Sigmoid colon (tissue), 7 donors: ENCODE measurements at places on chromosomes 3 and 15. TPM values are rescaled to one million over a fixed set of nuclear protein-coding genes. Genes with fewer than 3 reads are reported as not detected.

DNA sequence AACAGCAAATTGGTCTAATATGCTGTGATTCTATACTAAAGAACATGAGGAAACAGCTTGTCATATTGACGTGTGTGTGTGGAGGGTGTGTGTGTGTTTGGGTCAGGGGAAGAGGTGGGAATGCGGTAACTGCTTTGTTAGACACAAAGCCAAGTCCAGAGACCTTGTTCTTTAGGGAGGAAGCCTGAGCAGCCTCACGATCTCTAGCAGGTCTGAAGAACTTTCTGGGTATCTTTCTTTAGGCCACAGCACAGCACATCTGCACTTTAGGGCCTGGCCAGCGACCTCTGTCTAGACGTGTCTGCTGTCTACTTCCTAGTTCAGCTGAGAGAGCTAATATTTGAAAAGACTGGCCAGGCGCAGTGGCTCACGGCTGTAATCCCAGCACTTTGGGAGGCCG, 220.0 kb upstream of the TPRG1 start:
- H3K27ac ChIP-seq, result peak overlapping the region; percentile 92
- no peaks in the 10 kb centered on the region for H3K36me3 ChIP-seq
- no peak overlapping the region for H3K4me3 ChIP-seq
- peaks cover 58% of the 10 kb centered on the region for H3K4me1 ChIP-seq

The EPHB1 gene
- 2.5 TPM for total RNA-seq

The GCHFR gene
- total RNA-seq, result 20.9 TPM

DNA sequence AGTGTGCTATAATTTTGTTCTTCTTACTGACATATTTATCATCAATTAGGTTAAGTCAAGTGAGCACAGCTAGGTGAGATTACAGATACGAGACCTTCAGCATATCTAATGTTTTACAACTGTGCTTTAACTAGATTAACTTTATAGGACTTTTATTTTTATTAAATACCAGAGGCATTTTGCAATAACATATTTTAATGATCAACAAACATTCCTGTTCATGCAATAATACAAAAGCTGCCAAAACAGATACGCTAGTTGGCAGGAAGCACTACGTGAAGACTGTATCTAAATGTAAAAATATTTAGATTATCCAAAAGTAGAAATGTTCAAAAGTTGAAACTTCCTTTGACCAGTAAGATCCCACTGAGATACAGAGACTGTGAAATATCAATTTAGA, 139.1 kb downstream of the CBLB start:
- H3K4me1 ChIP-seq, result no peaks in the 10 kb centered on the region
- no peaks in the 10 kb centered on the region for H3K36me3 ChIP-seq
- H3K4me3 ChIP-seq, result no peak overlapping the region
- DNase-seq, result no peak
- no peaks in the 10 kb centered on the region for H3K27me3 ChIP-seq

The KCNMB2 gene
- total RNA-seq, result 1.3 TPM

DNA sequence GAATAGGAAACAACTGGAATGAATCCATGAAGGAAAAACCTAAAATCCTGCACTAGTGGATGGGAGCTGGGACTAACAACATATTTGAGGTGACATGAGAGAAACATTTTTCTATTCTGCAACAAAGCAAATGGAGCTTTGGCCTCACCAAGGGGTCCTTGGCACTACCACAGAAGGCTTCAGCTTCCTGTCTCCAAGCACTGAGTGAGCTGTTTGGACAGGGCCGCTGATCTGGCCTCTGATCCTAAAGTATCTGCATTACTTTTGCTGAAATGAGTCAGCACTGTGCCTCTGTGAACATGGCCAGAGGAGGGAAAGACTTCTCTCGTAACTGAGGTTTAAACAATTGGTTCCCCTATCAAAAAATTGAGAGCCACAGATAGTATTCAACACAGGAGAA, 9.0 kb downstream of the ARPP21 start:
- H3K27me3 ChIP-seq, result no peaks in the 10 kb centered on the region
- no peak for DNase-seq
- no peak overlapping the region for H3K4me3 ChIP-seq
- H3K36me3 ChIP-seq, result no peaks in the 10 kb centered on the region

GRCh38 chr3:13239467-13239760, 166.2 kb upstream of the IQSEC1 start:
- no peak overlapping the region for H3K27ac ChIP-seq
- H3K4me1 ChIP-seq, result no peaks in the 10 kb centered on the region
- no peak for DNase-seq
- no peak overlapping the region for H3K4me3 ChIP-seq

The FHIT gene
- total RNA-seq, result 9.3 TPM

DNA sequence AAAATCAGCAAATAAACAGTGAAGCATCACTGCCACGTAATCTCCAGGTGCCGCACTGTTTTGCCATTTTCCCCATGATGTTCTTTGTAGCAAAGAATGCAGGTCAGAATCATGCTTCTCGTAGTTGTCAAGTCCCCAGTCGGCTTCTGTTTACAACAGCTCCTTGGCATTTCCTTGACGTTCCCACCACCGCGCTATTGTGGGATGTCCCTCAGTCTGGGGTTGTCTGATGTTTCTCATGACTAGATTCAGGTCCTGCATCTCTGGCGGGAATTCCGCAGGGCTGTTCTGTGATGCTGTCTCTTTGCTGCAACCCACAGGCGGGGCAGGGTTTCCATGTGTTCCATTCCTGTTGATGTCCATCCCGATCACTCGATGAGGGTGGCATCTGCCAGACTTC, 117.9 kb upstream of the SMAD3 start:
- H3K27me3 ChIP-seq, result no peaks in the 10 kb centered on the region
- no peak overlapping the region for H3K27ac ChIP-seq
- no peak overlapping the region for H3K4me3 ChIP-seq
- H3K36me3 ChIP-seq, result no peaks in the 10 kb centered on the region
- no peaks in the 10 kb centered on the region for H3K4me1 ChIP-seq

DNA sequence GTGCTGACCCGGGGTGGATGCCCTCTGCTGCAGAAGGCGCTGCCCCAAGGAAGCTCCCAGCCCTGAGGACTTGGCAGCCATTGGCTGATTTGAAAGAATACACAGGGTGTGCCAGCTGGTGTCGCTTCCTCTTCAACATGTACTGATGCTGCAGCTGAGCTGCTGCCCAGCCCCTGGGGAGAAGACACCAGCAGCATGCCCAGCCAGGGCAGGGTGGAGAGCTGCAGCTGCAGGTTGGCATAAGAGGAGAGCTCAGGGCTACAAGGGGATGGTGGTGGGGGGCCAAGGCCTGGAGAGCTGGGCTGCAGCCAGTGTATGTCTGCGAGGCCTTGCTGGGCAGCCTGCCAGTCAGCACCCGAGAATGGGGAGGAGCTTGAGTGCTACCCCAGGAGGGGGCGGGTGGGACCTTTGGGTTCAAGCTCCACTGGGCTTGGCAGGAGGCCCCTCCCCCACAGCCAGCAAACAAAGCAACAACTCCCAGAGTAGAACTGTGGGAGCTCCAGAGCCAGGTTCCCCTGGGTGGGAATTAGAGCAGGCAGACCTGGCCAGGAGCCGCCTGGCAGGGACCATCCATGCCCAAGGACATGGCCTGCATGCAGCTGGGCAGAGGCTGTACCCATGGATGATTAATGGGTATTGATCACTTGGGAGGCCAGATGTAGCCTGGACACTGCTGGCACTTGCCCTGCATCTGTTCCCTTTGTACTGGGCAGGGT, 9.2 kb upstream of the SEMA4B start:
- H3K4me3 ChIP-seq, result no peak overlapping the region
- peak overlapping the region; percentile 96 for H3K27ac ChIP-seq
- H3K4me1 ChIP-seq, result no peaks in the 10 kb centered on the region

The SAMMSON gene
- total RNA-seq, result not detected

DNA sequence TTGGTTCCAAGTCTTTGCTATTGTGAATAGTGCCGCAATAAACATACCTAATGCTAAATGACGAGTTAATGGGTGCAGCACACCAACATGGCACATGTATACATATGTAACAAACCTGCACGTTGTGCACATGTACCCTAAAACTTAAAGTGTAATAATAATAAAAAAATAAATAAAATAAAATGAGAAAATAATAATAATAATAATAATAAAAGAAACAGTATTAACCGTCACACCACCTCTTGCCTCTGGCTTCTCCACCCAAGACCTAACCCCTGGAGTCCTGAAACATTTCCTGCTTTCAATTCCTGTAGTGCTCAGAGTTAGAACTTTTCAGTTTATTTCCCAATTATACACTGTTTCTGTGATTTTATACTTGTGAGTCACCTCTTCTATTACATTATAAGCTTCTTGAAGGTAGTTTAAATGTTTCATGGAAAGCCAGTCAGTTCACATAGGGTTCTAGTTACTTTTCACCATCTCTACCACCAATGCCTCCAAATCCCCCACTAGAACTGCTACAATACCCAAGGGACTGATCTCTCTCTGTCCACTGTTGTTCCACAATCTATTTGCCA, 18.4 kb upstream of the GHSR start:
- no peak for DNase-seq
- H3K4me1 ChIP-seq, result no peaks in the 10 kb centered on the region
- no peaks in the 10 kb centered on the region for H3K36me3 ChIP-seq
- H3K4me3 ChIP-seq, result no peak overlapping the region

The PYGO1 gene
- 20.7 TPM for total RNA-seq

GRCh38 chr15:63374686-63375520, 6.7 kb downstream of the CA12 start:
- H3K36me3 ChIP-seq, result no peaks in the 10 kb centered on the region
- H3K27ac ChIP-seq, result no peak overlapping the region
- H3K4me1 ChIP-seq, result peaks cover 32% of the 10 kb centered on the region
- peaks cover 4% of the 10 kb centered on the region for H3K27me3 ChIP-seq

DNA sequence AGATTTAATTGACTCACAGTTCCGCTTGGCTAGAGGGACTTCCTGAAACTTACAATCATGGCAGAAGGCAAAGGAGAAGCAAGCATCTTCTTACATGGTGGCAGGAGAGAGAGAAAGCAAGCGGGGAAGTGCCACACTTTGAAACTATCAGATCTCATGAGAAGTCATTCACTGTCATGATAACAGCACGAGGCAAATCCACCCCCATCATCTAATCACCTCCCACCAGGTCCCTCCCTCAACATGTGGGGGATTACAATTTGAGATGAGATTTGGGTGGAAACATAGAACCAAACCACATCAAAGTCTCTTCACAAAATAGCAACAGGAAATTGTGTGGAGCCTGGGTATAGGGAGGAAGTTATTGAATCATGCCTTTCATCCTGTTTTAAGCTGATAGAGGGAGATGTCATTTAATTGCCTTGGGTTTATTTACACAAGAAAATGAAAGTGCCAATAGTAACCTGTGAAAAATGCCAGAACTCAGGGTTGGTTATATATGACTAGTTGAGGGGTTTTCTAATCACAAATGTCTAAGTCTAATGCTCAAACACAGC, 624.8 kb upstream of the LMCD1 start:
- no peaks in the 10 kb centered on the region for H3K36me3 ChIP-seq
- H3K27ac ChIP-seq, result no peak overlapping the region
- no peaks in the 10 kb centered on the region for H3K27me3 ChIP-seq
- H3K4me3 ChIP-seq, result no peak overlapping the region

DNA sequence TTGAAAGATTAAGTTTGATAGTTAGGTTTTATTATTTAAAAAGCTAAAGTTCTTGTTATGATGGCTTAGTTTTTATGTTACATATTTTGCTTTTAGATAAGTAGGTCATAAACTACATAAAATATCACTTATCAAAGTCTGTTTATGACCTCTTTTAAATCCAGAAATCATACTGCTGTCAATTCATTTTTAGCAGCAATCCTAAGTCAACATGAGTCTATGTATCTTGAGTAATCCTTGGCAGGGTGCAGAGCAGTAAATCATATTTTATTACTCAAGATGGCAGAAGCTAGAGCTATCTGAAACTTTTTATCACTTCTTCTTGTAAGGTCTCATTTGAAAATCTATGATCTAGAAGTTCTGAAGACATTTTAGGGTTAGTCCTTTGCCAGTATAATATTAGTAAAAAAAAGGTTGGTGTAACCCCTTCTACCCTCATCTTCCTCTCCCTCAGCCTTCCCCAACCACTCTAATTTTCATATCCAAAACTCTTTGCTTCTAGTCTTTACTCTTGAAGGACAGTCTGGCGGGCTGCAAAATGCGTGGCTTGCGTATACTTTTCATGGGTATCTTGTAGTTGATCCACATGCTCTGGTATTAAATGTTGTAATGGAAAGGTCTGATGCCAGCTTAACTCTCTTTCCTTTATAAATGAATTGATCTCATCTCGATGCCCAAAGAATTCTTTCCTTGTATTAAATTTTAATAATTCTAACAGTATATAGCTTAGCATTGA, 134.0 kb upstream of the THRB start:
- H3K4me1 ChIP-seq, result no peaks in the 10 kb centered on the region
- H3K4me3 ChIP-seq, result no peak overlapping the region
- H3K27me3 ChIP-seq, result no peaks in the 10 kb centered on the region
- no peak overlapping the region for H3K27ac ChIP-seq

The CHRD gene
- 16.3 TPM for total RNA-seq

DNA sequence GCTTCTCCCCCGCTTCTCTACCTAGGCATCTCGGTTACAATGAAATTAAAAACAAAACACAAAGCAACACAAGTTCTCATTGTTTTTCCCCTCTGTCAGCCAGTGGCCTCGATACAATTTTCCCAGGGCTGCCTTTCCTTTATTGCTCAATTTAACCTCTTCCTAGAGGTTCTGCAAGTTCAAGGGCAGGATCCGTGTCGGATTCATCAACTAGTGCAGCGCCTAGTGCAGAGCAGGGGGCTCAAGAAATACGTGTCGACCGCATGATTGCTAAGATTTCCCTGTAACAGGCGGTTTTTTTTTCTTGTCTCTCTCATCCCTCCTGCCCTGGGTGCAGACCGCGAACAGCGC, 1.4 kb upstream of the BHLHE40 start:
- H3K4me1 ChIP-seq, result peaks cover 34% of the 10 kb centered on the region
- H3K27ac ChIP-seq, result peak overlapping the region; percentile 98
- H3K36me3 ChIP-seq, result no peaks in the 10 kb centered on the region
- DNase-seq, result no peak
- peak overlapping the region; percentile 77 for H3K4me3 ChIP-seq

- no peak for DNase-seq
- H3K4me3 ChIP-seq, result no peak overlapping the region
- no peak overlapping the region for H3K27ac ChIP-seq
- H3K4me1 ChIP-seq, result no peaks in the 10 kb centered on the region
- no peaks in the 10 kb centered on the region for H3K27me3 ChIP-seq
Observed at GRCh38 chr3:152860736-152861135, 25.8 kb downstream of the P2RY1 start.

DNA sequence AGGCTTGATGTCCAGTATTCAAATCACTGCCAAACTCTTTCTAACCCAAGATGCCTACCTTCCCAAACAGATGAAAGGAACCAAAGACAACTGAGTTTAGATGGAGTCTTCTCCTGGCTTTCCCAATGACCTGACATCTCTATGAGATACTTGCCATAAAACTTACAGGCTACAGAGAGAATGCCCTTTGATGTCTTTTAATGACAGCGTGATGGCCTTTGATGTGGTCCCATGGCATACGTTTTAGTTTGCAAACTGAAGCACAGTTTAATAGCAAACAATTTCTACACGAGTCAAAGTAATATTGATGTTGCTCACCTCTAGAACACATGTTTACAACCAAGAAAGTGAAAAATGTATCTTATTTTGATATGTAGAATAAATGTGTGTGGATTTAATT, 73.2 kb downstream of the ZIC4 start:
- no peak overlapping the region for H3K27ac ChIP-seq
- H3K27me3 ChIP-seq, result no peaks in the 10 kb centered on the region
- no peak for DNase-seq
- no peak overlapping the region for H3K4me3 ChIP-seq
- H3K36me3 ChIP-seq, result no peaks in the 10 kb centered on the region
